ENCODE measurements at places on chromosomes 5 and 9.

DNA sequence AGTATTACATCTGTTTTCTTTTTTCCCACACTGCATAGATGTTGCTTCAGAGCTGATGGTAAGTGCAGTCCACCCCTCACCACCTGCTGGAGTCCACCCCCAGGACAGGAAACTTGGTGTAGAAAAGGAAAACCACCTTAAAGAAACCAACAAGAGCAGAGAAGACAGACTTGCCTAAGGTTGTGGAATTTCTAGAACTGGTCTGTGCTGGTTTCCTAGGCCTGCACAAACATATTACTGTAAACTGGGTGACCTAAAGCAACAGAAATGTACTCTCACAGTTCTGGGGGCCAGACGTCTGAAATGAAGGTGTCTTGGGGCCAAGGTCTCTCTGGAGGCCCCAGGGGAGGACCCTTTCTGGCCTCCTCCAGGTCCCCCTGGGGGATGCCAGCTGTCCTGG is 293.4 kb upstream of the IRX1 start:
- no peak for DNase-seq

DNA sequence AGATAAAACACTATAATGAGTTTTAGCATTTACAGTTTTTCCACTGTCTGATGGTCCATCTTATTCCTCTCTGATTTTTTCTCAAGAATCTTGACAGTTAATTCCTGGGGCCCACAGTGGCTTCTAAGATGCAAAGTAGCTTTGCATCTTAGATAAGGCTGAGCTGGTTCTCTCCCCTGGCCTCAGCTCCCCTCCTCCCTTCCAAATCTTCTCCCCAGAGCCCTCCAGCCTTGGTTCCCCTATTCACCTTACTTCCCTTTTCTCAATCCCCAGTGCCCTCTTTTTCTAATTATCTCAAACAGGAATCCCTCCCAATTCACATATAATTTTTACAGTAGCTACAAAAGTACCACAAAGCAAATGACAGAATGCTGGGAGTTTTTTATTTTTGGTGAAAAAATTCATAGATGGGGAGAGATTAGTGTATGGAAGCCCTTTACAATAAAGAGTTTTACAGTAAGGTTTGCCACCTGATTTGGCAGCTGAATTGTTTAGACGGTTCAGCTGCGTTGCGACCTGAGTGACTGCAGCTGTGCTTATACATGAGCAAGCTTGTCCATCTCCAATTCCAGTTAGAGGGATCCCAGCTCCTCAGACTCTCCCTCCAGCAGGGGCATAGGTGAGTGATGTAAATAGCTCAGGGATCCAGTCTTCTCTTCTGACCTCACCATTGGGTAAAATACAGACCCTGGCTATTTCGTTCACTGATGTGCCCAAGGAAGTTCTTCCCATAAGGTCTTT is 51.4 kb upstream of the CKMT2 start:
- no peak for DNase-seq

GRCh38 chr5:177426566-177427210 is at the start of gene GRK6:
Gene GRK6, plus strand, starts transcription at chr5:177426676. Its CDS starts 170 bp downstream, at chr5:177426846.
- no peak for DNase-seq

GRCh38 chr9:134591082-134591571 is 50.5 kb upstream of the COL5A1 start:
- DNase-seq, result no peak

DNA sequence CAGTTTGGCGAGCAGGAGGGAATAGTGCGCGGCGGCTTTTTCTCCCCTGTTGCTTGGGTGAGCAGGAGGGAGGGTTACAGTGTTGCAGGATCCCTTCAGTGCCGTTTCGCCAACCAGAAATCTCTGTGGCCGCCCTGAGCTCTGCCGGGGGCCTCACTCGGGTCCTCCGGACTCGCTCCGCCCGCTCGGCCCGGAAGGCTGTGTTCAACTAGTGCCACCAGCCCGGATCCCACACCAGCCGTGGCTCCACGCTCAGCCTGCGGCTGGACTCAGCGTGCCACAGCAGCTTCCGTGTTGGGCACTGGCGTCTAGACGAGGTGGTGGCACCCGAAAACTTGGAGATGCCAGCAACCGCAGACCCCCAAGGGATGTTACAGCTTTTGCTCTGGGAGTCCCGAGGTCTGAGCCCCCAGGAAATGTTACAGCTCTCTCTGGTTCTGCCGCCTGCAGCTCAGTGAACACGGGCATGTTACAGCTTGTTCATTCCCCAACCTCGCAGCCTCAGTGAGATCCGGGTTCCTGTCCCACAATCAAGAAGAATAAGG is 16.0 kb upstream of the OR13C9 start:
- no peak for DNase-seq

GRCh38 chr5:74400067-74400466 is 240.5 kb downstream of the ENC1 start:
- DNase-seq, result no peak

GRCh38 chr5:165881259-165881658 is 2375.8 kb downstream of the MAT2B start:
- DNase-seq, result no peak

GRCh38 chr9:94166976-94167346 is 82.7 kb downstream of the PTPDC1 start:
- DNase-seq, result no peak

DNA sequence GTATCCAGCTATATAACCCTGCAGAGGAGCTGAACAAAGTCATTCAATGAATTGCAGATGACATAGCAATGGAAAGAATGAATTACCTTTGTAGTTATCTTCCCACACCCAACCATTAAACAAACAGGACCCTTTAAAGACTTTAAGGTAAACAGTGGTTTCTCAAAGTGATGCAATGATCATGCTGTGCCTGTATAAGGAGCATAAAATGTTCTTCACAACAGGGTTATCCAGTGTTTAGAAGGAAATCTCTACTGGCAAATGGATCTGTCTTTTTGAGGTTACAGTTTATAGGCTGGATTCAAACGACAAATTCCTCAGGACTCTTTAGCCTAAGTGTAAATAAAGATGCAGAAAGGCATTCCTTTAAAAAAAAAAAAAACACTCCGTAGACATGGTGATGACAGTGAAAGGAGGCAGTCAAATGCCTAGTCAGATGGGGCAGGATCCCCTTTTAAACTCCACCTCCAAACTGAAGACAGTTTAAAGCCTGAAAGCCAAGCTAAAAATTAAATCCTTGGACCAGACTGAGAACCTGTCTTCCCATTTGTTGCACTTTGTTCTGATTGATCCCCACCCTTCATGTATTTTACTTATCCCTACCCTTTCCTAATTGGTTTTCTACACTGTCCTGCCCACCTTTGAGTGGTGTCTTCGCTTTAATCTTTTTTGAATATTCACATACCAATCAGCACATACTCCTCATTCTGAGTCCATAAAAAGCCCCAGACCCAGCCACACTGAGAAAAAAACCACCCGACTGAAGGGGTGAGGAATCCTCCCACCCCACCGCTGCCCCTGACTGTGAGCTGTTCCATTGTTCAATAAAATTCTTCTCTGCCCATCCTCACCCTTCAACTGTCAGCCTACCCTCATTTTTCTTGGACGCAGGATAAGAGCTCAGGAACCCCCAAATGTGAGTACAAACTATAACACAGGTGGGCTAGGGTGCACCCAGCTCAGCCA is 761.3 kb upstream of the DMAC1 start:
- no peak for DNase-seq

- no peak for DNase-seq
Measured at GRCh38 chr9:98144076-98144475, 25.1 kb upstream of the TRIM14 start.

DNA sequence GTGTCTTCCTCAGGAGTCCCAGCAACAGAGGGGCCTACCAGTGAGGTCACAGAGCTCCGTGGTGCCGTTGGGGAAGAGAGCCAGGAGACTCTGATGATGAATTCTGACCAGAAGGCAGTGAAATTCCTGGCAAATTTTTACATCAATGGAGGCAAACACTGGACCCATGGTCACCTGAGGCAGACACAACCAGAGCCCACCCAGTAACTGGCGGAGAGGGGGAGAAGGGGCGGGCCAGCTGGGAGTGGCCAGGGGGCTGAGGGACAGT is at the start of gene STPG3:
Gene STPG3, plus strand, starts transcription at position 93 of the 268 bp plus-strand sequence. Its CDS starts 1 bp downstream, at position 94.
- no peak for DNase-seq

DNA sequence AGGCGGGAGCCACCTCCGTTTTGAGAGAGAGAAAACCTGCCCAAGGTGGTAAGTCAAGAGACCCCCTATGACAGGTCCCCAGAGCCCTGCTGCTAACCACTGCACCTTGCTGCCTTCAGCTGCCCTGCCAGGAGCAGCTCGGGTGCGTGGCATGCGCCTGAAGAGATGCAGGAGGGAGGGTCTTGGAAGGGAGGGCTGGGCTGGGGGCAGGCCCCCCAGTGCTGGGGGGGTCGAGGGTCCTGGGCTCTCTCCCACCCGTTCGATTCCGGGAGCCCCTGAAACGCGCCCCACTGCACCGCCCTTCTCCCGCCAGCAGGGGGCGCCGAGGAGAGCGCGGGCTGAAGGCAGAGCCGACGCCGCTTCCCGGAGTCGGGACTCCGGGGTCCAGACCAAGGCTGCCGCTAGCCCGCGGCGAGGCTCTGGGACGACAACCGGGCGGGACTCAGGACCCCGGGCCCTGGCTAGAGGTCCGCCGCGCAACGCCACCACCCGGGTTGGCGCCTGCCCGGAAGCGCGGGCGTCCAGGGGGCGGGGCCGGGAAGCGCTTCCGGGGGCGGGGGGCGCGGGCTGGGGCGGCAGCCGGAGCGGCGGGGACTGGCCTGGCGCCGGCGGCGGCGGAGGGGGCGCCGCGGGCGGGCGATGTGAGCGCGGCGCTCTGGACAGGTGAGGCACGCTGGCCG is at the start of gene ZBTB34:
Gene ZBTB34, plus strand, starts transcription at position 563 of the 680 bp plus-strand sequence. CDS start 18,761 bp downstream, outside the sequence.
- no peak for DNase-seq

GRCh38 chr9:137202966-137203365 is 2.4 kb upstream of the TPRN start:
- no peak for DNase-seq

- no peak for DNase-seq
Measured at GRCh38 chr5:59098743-59099142, 515.9 kb downstream of the RAB3C start.

DNA sequence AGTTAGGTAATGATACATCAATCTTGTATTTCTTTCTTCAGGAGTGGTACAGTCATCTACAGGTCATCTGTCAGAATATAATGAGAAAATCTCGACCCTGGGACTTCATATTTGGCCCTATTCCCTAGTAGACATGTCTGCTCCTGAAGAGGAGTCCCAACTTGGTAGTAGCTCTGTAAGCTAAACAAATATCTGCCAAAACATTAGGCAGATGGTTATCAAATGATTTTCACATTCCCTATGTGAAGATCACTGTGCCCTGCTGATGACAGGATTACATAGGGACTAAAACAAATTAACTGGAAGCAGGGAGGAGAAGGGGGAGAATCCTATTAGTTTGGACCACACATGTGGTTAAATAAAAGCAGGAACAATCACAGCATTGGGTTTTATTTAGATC is 138.6 kb upstream of the NFIB start:
- DNase-seq, result no peak

DNA sequence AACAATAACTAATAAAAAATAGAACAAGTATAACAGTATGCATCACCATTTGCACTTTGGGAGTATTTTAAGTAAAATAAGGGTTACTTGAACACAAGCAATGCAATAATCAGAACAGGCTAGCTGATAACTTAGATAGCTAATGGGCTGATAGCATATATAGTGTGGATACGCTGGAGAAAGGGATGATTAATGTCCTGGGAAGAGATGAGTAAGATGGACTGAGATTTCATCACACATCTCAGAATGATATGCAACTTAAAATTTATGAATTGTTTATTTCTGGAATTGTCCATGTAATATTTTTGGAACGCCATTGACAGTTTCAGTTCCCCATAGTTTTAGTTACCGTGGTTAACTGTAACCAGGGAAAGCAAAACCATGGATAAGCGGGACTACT is 173.6 kb downstream of the ISL1 start:
- no peak for DNase-seq

GRCh38 chr9:88072831-88073375 is 65.4 kb downstream of the SPATA31C2 start:
- DNase-seq, result no peak

GRCh38 chr5:81426359-81427030 is 32.6 kb upstream of the ACOT12 start:
- no peak for DNase-seq

GRCh38 chr9:95268681-95269080 is 48.8 kb downstream of the FANCC start:
- no peak for DNase-seq

DNA sequence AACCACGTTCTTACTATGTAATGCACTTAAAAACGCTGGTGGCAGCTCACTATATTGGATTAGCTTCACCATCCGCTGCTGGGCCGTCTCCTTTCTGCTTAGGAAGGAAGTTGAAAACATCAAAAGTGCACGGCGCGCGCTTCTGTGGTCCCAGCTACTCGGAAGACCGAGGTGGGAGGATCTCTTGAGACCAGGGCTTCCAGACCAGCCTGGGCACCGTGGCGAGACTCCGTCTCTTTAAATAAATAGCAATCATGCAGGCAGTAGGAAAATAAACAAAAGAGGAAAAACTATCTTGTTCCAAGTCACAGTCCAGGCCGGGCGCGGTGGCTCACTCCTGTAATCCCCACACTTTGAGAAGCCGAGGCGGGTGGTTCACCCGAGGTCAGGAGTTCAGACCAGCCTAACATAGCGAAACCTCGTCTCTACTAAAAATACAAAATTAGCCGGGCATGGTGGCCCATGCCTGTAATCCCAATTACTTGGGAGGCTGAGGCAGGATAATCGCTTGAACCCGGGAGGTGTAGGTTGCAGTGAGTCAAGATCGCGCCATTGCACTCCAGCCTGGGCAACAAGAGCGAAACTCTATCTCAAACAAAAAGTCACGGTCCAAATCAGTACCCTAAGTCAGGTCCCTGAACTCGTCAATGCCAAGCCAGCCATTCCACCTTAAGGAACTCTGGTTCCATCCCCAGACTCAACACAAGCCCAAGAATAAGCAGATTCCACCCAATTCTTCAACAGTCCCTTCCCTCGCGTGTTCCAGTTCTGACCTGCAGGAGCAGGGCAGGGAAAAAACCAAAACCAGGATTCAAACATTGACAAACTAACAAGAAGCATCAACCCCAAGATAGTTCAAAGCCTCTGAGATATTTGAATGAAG is 1.0 kb upstream of the GOLGA1 start:
- no peak for DNase-seq

DNA sequence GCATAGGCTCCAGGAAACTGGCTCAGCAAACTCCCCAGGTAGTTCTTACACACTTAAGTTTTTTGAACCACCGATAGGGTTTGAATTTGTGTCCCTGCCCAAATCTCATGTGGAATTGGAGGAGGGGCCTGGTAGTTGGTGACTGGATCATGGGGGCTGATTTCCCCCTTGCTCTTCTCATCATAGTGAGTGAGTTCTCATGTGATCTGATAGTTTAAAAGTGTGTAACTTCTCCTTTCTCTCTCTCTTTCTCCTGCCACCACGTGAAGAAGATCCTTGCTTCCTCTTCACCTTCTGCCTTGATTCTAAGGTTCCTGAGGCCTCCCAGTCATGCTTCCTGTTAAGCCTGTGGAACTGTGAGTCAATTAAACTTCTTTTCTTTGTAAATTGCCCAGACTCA is 22.4 kb upstream of the HACD4 start:
- no peak for DNase-seq

GRCh38 chr5:163563112-163563511 is 57.7 kb downstream of the MAT2B start:
- no peak for DNase-seq

DNA sequence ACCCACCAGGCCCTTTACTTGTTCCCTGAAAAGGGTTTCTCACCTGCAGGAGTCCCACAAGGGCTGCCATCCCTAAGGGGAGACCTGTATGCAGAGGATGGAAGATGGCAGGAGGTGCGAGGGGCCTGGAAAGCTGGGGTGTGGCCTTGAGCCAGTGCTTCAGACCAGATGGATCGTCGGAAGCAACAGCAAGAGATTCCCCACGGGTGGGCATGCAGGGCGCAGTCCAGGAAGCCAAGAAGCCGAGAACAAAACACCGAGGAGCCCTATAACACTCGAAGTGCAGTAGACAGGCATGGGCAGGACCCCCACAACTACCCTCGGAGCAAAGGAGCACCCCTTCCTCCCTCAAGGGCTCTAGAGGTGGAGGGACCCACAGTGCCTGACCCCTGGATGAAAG is 24.7 kb upstream of the FRRS1L start:
- DNase-seq, result no peak

Measured in fibroblast of skin of left biceps (primary cell).